ENCODE measurements at places on chromosomes 7 and 10.
A peak's percentile ranks its signal among the peaks of the same experiment; 100 is the strongest.

GRCh38 chr10:111233439-111233838, 156.6 kb downstream of the ADRA2A start:
- no peak for DNase-seq

DNA sequence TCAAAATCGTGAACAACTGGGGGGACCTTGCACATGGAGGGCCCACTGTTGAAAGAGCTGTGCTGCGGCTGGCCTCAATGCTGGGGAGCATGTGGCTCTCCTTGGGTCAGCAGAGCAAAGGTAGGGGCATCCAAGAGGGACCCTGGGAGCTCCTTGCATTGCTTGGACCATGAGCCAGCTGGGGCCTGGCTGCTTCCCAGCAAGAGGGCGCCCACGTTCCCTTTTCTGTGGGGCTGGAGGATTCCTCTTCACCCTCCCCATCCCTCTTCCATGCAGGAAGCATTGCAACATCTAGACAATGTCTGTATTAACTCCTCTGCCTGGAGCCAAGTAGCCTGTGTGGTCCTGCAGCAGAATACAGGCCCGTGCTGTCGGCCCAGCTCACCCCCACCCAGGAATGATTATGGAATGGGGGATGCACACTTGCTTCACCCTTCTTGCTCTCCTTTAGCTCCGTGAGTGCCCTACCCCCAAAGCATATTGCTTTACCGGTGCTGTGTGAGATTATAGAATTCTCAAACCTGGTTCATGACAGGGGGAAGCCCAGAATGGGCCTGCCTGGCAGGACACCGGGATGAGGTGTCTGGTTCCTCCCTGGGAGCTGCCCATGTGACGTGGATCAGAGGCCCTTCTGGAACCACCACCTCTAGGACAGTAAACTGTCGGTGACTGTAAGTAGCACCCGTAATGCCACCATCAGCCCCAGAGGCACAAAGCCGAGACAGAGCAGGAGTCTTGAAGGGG, 61.9 kb downstream of the SYPL1 start:
- DNase-seq: peak; percentile 77

DNA sequence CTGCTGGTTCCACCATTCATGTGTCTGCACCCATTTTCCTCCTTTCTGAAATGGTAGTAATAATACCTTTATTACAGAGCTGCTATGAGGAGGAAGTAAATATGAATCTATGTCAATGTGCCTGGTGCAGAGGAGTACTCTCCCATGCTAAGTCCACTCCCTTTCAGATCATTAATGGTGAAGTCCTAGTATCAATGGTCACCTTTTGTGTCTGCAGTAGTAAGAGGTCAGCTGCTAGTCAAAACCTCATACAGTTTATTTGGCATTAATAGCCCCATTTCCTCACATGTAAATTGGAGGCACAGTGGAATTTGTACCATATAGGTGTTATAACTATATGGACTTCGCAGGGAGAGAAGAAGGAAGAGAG, 581.0 kb downstream of the REEP3 start:
- no peak for DNase-seq

DNA sequence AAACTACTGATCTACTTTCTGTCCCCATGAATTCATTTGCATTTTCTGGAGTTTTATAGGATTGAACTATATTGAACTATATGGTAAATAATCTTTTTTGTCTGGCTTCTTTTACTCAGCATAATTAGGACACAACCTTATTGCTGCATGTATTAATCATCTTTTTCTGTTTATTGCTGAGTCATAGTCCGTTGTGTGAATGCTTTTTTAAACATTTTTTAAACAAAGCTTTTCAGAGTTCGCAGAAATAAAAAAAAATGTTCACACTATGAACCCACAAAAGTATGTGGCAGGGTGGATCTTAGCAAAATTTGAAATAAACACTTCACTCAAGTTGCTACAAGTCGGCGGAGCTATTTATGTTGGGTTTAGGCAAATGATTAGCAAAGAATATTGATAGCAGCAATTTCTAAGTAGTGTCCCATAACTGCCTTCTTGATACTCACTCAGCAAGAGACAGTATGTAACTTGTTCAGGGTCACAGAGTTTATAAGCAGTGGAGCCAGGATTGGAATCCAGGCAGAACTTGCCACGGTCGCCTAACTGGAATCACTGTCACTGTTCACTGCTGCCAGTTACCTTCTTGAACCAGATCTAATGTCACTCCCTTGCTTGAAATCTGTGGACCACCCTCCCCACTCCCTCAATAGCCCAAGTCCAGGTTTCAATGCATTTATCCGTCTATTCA, 5.6 kb downstream of the CH25H start:
- no peak for DNase-seq
